ENCODE measurements at places on chromosomes 16 and 17.
A peak's percentile ranks its signal among the peaks of the same experiment; 100 is the strongest.

- no peak for DNase-seq
Measured at GRCh38 chr17:38671939-38672720, 2.6 kb downstream of the EPOP start.

- peak; percentile 34 for DNase-seq
Measured at GRCh38 chr17:42386777-42387657, 1.2 kb downstream of the STAT3 start.

DNA sequence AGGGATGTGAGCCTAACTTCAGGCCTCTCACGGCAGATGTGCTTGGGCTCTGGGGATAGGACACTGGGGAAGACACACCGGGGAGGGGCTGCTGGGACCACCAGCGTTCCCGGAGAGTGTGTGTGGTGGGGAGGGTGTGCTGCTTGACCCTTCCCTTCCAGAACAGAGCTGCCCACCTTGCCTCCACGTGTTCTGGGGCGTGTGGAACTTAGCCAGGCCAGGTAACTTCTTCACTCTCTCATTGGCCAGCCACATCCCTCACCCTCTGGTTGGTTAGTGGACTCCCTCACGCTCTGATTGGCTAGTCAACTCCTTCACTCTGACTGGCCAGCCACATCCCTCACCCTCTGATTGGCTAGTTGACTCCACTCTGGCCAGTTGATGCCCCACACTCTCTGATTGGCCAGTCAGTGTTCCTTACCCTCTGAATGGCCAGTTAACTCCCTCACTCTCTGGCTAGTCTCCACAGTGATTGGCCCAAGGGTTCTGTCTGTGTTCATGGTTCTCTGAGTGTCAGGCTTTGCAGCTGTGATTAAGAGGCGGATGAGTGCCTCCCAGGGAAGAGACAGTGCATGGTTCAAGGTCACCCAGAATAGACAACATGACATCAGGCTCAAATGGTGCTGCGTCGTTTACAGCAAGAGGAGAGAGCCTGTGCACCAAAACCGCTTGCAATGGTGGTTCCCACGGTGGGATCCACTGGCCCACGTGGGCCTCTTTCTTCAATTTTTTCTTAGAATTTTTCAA lies 10.0 kb downstream of the TMEM235 start:
- DNase-seq: peak; percentile 8

DNA sequence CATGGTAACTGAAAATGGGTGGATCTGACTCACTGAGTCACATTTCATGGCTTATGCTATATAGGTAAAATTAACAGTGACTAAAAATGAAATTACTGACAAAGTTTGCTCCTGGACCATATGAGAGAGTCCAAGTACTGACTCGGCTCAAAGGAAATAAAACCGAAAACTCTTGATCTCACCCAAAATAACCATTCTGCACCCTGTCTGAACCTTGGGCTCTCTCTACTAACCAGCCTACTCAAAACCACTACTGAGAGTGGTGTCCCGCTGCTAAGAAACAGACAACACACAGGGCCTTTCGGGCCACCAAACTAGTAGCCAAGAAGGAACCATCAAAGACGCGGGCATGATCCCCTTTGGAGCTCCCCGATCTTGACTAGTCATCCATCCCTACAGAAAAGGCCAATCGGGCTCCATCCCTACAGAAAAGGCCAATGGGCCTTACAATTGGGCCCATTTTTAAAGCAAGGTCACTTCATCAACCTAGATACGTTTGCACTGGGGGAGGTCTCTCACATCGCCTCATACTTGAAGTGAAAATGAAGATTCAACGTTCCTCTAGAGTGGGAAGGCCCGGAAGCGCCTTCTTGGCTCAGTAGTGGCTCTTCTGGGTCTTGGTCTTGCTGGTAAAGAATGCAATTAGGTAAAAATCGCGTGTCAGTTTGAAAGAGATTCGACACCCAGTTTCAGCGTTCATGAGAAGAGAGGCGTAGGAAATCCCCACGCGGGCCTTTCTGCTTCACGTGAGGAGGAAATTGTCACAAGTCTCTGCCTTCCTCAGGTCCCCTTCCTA lies 720 bp upstream of the ZPBP2 start:
- no peak for DNase-seq

- DNase-seq: no peak
Measured at GRCh38 chr17:68210570-68211315, 37.1 kb upstream of the AMZ2 start.

DNA sequence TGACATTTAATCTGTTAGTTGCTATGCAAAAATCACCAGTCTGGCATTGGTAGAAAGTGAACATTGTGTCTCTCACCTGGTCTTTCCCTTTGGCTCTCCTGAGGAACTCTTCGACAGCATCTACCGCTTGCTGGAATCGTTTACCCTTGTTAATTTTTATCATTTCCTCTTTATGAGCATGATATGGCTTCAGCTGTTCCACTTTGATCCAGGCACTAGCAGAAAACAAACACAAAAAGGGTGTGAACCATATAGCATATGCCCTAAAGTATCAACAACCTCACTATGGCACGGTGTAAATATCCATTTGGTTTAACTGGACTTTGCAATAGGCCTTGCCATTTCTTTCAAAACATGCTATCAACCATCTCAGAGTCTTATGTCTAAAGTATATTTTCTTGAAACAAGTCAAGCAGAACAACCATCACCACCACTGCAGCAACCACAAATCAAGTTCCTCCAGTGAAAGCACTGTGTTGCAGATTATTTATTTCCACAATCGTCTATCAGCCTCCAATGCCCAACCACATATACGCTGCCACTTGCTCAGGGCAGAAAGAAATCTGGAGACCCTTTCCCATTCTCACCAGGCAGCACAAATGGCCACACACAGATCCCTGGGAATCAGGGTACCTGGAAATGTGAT lies 14.3 kb downstream of the GLYR1 start:
- DNase-seq: no peak

GRCh38 chr17:43530288-43531081 lies 15.7 kb downstream of the ETV4 start:
- peak; percentile 38 for DNase-seq

DNA sequence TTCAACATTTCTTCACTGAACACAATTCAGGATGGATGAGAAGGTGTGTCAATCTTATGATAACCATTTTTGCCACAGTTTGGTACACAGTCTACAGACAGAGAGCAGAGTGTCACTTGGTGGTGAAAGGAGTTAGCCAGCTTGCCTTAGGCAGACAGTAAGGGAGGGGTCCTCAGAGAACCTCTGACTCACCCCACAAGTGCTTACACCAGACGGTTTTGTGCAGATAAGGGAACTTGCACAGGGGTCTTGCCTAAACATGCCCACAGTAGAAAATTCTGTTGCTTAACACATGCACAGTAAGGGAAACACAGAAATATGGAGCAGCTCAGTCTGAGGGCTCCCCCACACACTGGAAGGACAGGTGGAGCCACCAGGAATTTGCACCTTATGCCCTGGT lies 204.5 kb upstream of the CDH8 start:
- DNase-seq: no peak

All from NCI-H774 (cell line).